KG1 (cell line): ENCODE measurements at places on chromosomes 3 and 15.

GRCh38 chr3:188469228-188469885 lies 315.4 kb downstream of the LPP start:
- no peak for DNase-seq

DNA sequence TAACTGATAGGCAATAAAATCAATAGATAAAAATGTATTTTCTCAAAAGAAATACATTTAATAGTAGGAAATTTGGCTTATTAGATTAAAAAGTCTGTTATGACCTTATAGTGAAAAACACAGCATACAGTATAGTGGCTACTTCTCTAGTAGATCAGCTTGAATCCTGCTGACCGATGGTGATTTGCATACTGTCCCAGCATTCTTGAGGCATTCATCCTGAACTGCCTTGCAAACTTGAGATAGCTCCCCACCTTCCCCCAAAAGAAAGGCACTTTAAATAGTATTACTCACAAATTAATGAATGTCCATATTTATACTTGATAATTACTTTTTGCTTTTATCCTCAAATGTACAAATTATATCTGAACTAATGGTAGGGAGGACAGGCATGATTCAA lies 6.7 kb downstream of the CHMP2B start:
- no peak for DNase-seq

- DNase-seq: no peak
Measured at GRCh38 chr15:33380406-33380805, 69.6 kb downstream of the RYR3 start.

GRCh38 chr15:99433026-99433756 lies 132.6 kb upstream of the MEF2A start:
- DNase-seq: no peak

GRCh38 chr15:48719668-48720067 lies 74.2 kb upstream of the FBN1 start:
- no peak for DNase-seq

DNA sequence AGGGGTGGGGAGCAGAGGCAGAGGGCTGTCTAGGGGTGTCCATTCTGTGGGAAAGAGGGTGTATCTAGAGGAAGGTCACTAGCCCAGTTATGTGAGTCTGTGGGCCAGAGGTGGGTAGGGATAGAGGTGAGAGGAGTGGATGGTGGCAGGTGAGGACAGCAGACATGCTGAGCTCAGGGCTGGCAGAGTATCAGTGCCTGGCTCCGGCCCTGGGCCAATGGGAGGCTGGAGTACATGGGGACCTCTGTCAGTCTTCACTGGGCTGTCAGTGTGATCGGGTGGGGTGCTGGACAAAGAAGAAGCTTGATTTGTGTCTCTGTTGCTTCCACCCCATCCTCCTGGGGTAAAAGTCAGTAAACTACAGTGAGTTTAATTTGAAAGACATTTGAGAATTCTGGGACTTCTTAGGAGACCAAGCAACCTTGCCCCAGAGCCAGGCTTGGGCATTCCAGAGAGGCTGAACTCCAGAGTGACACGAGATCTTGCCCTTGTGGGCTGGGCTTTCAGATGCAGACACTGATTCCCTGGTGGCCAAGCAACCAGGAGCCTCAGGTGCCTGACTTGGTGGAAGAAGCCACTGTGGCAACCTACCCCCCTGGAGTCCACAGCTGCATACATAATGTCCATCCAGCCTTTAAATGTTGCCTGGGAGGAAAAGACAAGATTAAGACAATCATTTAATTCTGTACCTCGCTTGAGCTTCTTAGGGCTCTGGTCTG lies 60.7 kb downstream of the EXOG start:
- DNase-seq: no peak

DNA sequence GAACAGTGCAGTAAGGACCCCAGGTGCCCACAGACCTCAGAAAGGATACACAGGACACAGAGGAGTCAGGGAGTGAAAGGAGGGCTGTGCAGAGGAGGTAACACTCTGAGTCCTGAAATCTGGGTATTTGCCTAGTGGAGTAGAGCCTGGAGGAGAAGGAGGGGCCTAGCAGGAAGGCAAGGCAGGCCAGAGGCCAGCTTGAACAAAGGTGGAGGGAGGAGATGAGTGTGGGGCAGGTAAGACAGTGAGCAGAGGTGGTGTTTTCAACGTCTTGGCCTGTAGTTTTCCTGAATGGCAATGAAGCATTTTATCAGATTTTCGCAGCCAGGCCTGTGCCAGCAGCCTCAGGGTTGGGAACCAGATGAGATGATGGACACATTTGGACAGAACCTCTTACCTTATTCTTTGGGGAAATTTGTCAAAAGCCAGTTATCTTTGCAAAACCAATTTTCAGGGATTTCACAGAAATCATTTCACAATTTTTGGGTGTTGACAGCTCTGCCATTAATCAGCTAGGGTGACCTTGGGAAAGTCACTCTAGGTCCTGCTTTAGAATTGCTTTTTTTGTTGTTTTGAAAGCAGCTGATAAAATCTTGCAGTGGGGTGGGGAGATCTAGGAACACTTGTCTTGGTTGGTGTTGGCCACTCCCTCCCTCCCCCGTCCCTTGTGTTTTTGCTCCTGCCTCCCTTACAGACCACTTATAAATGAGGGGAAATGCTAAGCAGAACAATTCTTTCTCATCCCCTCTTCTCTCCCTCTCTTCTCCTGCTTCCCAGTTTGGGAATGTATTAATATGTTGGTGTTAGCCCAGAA lies 38.4 kb downstream of the SPSB4 start:
- DNase-seq: no peak

DNA sequence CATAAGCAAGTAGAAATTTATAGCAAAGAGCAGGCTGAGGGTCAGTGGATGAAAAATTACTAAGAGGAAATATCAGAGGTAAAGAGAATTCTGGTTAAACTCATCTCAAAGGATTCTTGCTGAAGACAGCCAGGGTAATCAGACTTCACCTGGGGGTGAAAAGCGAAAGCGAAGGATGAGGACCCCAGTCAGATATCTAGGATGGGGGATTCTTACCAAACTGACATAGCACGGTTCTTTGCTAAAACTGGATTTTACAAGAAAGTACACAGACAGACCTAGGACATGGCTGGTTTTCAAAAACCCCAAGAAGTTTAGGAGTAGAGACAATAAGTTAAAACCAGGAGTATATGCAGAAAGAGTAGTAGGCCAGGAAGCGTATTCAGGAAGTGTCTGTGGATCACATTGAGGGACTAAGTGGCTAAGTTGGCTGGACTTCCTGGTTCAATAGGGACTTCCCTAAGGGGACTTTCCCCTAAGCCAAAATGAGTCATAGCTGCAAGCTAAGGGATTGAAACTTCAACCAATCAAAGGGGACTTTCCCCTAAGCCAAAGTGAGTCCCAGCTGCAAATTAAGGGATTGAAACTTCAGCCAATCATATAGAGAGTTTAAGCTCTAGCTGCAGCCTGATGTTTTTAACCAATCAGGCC lies 2.4 kb upstream of the CFAP91 start:
- DNase-seq: no peak

- no peak for DNase-seq
Measured at GRCh38 chr15:78712797-78713515, 71.9 kb upstream of the CHRNB4 start.

- no peak for DNase-seq
Measured at GRCh38 chr3:154970797-154971196, 109.3 kb upstream of the MME start.

DNA sequence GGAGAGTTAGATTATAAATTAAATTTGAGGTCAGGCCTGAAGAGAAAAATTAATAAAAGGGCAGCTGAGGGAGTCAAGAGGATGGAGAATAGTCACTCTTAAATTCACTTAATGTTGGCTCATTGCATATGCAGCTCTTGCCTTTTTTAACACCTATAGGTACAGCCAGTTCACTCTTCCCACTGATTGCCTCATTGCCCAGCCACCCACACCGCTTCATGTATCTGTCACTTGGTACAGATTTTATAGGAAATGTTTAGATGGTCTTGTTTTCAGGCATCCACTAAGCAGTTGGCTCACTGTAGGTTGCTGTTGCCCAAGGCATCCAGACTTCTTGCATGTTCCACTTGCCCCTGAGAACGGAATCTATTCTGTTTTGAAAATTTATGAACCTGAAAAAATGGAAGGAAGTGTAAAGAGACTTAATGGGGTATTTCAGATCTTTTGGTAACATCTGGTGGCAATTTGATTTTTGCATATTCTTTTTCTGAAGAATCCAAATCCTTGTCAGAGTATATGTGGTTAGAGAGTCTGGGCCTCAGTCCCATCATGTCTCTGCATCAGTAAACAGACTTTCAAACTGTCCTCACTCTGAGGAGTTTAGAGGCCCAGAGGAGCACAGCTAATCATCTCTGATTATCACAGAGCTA lies 151.9 kb downstream of the RBPMS2 start:
- DNase-seq: no peak

- no peak for DNase-seq
Measured at GRCh38 chr3:105762749-105763658, 105.8 kb downstream of the CBLB start.

DNA sequence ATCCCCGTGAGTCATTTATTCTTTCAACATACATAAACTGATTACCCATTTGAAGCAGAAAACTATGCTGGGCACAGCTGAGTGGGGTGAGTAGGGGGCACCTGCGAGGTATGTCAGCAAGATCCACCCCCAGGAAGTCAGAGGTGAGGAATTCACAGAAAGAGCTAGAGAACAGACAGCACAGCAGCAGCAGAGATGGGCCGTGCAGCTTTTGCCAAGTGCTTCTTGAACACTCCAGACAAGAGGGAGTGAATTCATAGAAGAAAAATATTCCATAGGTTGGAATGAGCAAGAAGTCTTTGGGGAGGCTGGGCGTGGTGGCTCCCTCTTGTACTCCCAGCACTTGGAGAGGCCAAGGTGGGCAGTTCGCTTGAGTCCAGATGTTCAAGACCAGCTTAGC lies 9.4 kb upstream of the ADCY5 start:
- DNase-seq: no peak

GRCh38 chr15:83118291-83118827 lies 10.9 kb downstream of the TM6SF1 start:
- no peak for DNase-seq

DNA sequence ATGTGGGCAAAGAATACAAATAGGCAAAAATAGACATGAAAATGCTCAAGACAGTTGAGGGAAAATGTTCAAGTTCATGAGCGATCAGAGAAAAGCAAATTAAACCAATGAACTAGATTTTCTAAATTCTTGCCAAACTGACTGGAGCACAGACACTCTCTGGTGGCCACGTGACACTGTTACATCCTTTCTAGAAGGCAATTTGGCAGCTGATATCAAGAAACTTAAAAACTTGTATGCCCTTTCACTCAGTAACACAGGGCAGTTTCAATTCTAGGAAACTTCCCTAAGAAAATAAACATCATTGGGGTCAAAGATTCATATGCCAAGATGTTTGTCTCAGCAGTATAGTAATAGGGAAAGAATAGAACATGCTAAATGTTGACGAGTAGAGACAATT lies 52.2 kb downstream of the ABHD5 start:
- no peak for DNase-seq

DNA sequence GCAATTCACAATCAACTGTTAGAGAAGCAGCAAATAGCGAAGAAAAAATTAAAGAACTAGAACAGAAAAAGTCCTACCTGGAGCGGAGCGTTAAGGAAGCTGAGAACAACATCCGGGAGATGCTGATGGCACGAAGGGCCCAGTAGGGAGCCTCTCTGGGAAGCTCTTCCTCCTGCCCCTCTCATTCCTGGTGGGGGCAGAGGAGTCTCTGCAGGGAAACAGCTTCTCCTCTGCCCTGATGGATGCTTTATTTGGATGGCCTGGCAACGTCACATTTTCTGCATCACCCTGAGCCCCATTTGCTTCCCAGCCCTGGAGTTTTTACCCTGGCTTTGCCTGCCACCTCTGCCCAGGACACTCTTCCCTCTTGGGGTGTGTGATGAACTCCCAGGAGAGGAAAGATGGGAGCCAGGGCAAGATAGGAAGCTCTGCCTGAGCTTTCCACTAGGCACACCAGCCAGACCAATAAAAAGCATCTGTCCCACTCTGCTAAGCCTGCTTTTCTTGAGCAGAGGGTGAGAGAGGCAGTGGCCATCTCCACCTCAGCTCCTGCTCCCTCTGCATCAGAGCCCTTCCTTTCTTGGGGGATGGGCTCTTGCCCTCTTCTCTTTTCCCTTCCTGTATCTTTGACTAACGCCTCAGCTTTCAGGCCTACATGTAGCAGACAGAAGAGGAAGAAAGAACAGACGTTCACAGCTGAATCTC lies 39.4 kb downstream of the PPARG start:
- DNase-seq: no peak

DNA sequence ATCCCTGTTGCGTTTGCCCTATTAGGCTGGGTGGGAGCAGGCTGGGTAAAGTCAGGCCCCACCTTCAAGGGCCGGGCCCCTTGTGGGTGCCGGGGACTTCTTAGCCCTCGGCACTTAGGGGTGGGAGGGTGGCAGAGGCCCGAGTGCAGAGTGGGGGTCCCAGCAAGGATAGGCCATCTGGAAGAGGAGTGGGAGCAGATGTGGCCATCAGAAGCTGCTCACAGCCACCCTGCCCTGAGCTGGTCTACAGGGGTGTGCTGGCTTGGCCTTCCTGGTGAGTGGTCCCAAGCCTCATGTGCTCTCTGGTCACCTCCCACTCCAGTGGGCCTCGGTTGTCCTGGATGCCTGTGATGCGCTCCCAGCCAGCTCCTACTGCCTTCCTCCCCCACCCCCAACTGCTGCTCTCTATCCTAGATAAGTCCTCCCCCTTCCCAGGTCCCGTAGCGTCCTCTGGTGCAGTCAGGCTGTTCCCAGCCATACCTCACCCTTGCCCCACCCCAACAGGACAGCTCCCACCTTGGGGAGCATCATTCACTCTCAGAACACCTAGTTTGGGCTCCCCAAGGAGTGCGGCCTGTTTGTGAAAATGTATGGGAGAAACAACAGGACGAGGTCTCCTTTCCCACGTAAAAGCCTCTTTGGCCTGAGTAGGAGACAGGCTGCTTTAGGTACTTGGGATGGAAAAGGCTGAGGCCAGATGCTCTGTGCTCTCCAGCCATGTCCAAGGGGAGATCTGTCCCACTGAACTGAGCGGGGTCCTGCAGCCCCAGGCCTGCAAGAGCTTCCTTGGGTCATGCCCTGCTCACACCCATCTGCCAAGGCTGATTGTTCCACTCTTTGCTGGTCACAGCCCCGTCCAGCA lies 24.9 kb upstream of the PLXNA1 start:
- no peak for DNase-seq

DNA sequence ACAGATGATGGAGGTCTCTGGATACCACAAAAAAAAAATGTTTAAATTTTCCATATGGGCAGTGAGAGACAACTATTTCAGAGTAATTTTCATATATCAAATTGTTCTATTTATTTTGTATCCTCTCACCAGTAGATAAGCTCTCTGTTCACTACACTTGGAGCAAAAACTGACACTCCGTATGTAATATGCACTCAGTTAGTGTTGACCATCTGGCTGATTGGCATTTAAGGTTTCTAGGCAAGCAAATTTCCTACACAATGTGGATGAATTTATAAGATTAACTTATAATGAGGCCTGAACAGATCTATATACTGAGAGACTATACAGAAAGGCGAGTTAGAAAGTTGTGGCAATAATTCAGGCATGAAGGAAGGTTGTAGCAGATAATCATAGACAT lies 836.5 kb upstream of the SEMA6D start:
- DNase-seq: no peak
